ENCODE measurements at places on chromosomes 6 and 20. TPM values are rescaled to one million over a fixed set of nuclear protein-coding genes. Genes with fewer than 3 reads are reported as not detected.

Gene EDN3
- 0.14 TPM for total RNA-seq

Gene CCNC
- total RNA-seq, result 97.1 TPM

Gene CST11
- not detected for total RNA-seq

Gene MUC21
- not detected for total RNA-seq

Gene NOX3
- total RNA-seq, result not detected

Gene GLP1R
- total RNA-seq, result not detected

Gene KCNK5
- total RNA-seq, result not detected

Gene SPATA2
- total RNA-seq, result 5.7 TPM

Gene CRISP2
- not detected for total RNA-seq

Gene PACRG
- total RNA-seq, result not detected

Gene LST1
- not detected for total RNA-seq

Gene TCP11
- total RNA-seq, result 0.66 TPM

Measured in placental pericyte (primary cell).